Small intestine (tissue), 16 donors: ENCODE measurements at places on chromosomes 1 and 21. TPM values are rescaled to one million over a fixed set of nuclear protein-coding genes. Genes with fewer than 3 reads are reported as not detected.
A peak's percentile ranks its signal among the peaks of the same experiment; 100 is the strongest.

Gene FAM72C
- polyA plus RNA-seq, result 0.22 TPM

DNA sequence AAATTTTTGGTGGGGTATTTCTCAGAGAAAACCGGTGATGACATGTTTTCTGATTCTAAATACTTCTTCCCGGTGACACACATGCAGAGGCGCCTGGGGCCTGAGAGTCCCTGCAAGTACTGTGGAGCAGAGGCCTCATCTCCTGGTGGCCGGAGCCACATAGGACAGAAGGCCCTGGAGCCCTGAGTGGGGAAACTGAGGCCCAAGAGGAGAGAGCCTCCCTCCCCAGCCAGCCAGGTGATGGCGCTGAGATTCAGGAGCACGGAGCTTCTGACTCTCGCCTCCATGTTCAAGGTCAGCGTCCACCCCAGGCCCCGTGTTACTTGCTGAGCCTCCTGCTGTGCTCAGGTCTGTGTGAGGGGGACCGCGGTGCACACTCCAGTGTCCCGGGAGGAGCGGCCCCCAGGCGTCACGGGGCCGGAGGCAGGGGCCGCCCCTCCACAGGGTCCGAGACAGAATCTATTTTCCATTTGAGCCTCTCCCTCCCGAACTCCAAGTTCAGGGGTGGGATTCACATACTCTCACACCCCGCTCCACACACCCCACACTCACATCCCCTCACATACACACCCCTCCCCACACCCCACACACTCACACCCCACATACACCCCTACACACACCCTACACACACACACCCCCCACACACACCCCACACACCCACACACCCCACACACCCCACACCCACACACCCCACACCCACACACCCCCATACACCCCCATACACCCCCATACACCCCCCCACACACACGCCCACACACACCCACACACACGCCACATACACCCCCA, 43.8 kb downstream of the SLX9 start:
- no peak for DNase-seq

DNA sequence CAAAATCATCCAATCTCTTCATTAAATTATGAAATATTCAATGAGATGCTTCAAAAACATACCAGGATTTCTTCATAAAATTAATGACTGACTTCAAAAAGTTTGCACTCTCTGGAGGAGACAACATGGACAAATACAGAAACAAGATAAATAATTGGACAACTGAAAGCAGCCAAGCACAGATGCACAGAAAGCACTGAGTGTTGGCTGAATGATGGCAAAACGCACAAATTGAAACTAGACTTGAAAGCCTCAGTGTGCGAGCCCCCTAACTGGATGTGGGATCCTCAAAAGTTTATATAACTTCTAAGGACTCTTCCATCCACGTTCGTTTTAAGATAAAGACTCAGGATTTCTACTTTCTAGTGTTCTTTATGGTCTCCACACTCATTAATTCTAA, 27.9 kb downstream of the RGS18 start:
- no peak for DNase-seq

Gene SETSIP
- not detected for polyA plus RNA-seq

DNA sequence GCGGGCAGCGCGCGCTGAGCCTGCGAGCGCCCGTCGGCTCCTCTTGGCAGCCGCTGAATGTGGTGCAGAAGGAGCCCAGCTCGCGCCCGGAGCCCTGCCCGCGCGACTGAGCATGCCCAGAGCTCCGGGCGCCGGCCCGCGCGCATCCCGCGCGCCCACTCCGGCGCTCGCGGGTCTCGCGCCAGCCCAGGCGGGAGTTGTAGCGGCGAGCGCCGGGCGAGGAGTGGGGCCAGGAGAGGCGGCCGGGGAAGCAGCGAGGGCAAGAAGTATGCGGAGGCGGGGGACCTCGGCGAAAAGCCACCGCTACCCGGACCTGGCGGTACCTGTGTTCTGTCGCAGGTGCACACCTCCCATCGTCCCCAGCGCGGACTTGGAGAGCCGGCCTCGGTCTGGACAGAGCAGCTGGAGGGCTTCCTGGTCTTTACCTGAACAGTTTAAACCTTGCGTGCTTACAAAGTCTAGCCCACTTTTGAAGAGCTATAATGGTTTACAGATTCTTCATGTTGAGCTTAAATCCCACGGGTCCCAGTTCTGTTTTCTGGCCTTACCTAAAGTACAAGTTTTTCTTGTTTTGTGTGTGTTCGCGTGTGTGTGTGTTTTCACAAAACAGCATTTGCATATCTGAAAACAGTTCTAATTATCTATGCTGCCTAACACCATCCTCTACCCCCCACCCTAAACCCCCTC, at the start of gene DDAH1:
TSS of gene DDAH1 (minus strand) at position 61 of the 687 bp plus-strand sequence. CDS start 114 bp downstream, outside the sequence.
- peak; percentile 90 for DNase-seq

Gene NCMAP
- polyA plus RNA-seq, result 4.7 TPM

GRCh38 chr1:915295-916172, 8.2 kb upstream of the SAMD11 start:
- DNase-seq, result no peak

DNA sequence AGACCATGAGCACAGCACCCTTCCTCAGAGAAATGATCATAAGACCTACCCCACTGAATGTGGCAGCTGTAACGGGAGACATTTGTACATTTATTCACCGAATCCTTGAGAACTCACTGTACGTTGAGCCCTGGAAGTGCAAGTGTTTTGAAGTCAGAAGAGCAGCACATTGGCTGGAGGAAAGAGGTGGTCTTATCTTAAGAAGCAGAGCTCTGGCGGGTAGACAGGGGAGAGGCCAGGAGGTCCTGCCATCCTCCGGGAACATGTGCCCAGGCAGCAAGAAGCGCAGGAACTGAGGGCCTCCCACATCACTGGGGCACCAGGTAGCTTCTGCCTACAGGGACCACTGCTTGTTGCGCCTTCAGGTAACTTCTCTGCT, 169.2 kb upstream of the IRF2BP2 start:
- DNase-seq, result no peak

- no peak for DNase-seq
These were observed 88.1 kb upstream of the HIVEP3 start for GRCh38 chr1:42006836-42007235.

Gene IFNAR2
- 29.7 TPM for polyA plus RNA-seq

GRCh38 chr1:233951804-233952203, 47.3 kb downstream of the SLC35F3 start:
- DNase-seq, result no peak

- peak; percentile 68 for DNase-seq
These were observed 10.3 kb downstream of the CPLANE2 start for GRCh38 chr1:16226490-16227179.

Gene DNAH14
- polyA plus RNA-seq, result 1.4 TPM

DNA sequence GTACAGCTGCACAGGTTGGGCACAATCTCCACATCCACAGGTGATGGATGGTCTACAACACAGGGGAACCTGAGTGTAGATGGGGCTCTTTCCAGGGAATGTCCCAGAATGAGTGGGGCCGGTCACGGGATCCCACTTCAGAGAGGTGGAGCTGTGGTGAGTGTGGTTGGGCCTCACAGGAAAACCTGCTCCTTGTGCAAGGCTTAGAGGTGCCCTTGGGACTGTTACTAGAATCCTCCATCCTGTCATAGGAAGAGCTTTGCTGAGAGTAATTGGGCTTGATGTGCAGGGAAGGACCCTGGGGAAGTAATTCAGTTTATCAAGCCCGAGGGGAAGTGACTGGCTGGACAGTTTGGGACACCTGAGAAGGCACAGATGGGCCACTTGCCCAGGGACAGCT, 137.9 kb downstream of the ZSCAN20 start:
- no peak for DNase-seq

GRCh38 chr1:116988248-116988647, 13.3 kb upstream of the CD101 start:
- no peak for DNase-seq

Gene LDLRAD1
- polyA plus RNA-seq, result 0.92 TPM

GRCh38 chr21:43853851-43854772, 10.9 kb upstream of the AGPAT3 start:
- DNase-seq, result no peak

DNA sequence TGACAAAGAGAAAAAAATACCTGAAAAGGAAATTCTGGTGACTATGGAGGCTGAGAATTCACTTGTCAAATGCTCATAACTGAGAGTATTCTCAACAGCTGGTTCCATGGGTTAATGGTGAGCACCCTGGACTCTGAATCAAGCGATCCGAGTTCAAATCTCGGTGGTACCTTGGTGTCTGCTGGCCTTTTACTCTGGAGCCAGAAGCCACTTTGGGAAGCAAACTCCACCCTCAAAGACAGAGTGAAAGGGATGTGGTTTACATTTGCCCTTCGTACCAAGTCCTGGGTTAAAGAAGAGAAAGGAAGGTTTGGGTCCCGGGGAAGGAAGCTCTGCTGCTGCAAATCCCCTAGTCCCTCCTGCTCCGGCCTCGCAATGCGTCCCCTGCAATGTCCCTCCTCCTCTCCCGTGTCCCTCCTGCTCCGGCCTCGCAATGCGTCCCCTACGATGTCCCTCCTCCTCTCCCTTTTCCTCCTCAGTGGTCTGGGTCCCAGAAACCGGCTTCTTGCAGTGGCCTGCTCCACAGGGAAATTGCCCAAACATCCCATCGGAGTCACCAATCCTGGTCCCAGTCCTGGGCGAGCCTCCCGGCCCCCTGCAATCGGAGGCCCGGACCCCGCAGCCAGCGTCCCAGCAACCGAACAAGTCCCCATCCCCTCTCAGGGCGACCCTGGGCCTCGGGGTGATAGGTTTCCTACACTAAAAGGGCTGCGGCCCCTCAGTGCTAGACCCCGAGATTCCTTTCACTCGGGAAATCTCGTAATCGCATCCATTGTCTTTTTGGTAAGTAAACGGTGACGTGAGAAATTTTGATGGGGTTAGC, 129.4 kb downstream of the PPIAL4G start:
- peak; percentile 26 for DNase-seq

DNA sequence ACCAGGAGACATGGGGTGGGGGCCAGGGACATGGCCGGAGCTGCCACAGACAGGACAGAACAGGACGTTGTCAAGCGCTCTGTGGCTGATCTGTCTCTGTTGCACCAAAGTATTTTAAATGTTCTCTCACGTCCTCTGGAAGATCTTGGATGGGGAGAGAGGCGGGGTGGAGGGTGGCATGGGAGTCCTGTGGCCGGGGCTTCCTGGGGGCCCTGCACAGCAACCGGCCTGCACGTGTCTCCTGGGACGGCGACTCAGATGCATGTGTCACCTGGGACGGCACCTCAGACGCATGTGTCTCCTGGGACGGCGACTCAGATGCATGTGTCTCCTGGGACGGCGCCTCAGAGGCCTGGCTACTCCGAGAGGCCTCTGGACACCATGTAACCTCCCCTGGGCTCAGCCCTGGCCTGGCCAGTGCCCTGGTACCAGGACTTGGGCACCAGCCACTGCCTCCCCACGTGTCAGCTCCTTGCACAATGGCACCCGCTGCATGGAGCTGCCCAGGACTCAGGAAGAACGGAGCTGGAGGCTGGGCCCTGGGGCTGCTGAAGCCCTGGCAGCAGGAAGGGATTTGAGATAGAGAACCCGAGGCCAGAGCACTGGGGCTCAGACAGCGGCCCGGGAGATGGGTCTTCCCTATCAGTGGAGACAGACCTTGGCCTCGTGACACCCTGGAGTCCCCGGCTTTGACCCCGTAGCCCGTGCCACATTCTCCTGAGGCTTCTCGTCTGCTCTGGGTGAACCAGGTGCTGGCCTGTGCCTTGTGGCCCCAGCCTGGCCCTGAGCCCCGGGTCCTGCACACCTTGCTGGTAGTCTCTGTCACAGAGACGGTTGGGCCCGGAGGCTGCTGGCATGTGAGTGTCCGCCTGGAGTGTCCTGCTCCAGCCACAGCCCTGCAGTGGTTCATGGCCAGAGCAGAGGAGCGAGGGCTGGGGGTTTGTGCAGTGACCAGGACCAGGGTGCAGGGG, 14.7 kb upstream of the SLC19A1 start:
- no peak for DNase-seq

Gene SLC44A3
- 10.7 TPM for polyA plus RNA-seq

GRCh38 chr1:187631984-187632383, 803.2 kb downstream of the PLA2G4A start:
- no peak for DNase-seq

DNA sequence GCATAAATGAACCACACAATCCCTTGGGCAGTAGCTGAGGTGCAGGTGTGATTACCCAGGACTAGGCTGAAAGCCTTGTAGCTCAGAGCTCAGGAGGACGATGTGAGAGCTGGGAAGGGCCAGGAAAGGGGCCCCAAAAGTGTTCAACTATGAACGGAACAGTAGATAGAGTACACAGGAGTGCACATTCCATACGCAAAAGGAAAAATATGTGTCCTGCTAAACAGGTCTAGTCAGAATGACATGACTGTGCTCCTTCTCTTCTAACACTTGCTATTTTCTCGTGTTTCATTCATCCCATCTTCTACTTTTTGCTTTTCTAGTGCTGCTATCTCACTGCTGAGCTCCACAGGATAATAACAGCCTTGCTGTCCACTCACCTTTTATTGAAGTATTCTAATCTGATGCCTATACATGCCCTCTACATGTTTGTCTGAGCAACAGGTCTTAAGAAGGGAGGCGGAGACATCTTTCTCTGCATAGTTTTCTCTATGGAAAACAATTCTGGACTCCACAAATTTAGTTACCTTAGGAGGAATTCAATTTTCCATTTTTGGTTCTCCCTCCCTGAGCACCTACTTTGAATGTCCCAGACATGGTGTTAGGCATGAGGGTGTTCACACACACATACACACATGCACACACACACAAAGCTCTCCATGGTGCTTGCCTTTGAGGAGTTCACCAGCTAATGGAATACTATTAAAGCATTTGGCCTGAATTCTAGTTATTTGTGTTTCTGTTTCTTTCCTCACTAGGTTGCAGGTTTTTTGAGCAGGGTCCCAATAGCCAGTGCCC, 3.4 kb downstream of the S100A10 start:
- peak; percentile 58 for DNase-seq

Gene IGSF9
- 34.6 TPM for polyA plus RNA-seq

Gene AADACL3
- not detected for polyA plus RNA-seq

GRCh38 chr1:89903550-89903949, 82.7 kb downstream of the LRRC8D start:
- no peak for DNase-seq

Gene NTNG1
- polyA plus RNA-seq, result not detected

- DNase-seq, result no peak
These were observed 595.1 kb upstream of the ZP4 start for GRCh38 chr1:238485912-238486209.

Gene LAD1
- polyA plus RNA-seq, result 130 TPM

DNA sequence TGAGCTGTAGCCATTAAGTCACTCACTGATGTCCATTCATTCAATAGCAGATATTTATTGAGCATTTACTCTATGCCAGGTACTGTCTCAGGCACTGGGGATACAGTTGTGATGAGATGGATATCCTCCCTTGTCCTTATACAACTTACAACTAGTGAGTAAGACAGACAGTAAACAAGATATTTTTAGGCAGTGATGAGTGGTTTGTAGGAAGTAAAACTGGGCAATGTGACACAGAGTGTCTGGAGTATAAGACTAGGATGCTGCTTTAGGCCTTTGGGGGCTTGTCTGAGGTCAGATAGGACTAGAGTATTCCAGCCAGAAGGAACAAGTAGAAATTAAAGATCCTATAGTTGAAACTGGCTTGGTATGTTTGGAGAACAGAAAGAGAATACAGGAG, 41.4 kb downstream of the NOS1AP start:
- no peak for DNase-seq
